ENCODE measurements at places on chromosomes 1 and 21.

- DNase-seq, result no peak
Observed at GRCh38 chr1:110798691-110799256, 74.2 kb upstream of the CD53 start.

GRCh38 chr1:232184561-232185530 lies 445.1 kb downstream of the SIPA1L2 start:
- DNase-seq, result no peak

- DNase-seq, result peak; percentile 97
Observed at GRCh38 chr1:207393610-207394009, 60.5 kb upstream of the CR2 start.

DNA sequence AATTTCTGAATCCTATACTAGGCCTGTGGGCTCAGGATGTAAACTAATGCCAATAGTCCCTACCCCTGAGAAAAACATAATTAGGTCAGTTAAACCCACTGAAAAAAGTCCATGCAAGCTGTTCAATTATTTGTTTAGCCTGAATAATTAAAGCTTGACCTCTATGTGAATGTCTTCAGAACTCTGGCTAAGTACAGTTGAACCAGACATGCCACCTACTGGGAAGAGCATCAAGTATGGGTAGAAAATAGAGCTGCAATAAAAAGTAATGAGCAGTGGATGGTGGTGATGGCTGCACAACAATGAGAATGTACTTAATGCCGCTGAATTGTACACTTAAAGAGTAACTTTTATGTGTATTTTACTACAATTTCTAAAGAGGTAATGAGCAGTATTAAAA lies 23.6 kb upstream of the SLC19A2 start:
- DNase-seq, result no peak

GRCh38 chr1:46001081-46001785 lies 131.2 kb downstream of the PIK3R3 start:
- DNase-seq, result no peak

DNA sequence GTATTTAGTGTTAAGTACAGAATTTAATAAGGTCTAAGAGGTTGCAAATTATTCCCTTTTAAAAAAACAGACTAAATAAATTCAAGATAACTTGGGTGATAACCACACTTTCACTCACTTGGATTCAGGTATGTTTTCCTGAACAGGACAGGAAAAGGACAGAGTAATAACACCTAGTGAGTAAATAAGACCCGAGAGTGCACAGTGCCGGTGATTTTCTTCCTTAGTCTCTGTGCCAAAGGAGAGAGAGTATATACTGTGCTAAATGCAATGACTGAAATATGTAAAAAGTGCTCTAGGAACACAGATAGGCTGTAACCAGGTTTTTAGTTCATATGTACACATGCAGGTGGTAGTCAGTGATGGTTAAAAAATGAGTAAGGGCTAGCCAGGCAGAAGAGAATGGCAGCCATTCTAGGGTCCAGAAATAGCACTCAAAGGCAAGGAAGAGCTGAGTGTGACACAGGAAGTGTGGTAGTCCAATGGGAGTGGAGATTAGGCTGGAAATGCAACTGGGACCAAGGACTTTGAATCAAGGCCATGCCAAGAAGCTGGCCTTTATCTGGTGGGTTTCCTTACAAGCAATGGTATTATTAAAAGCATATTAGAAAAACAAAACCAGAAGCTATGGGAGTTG lies 58.1 kb downstream of the NRIP1 start:
- DNase-seq, result no peak

DNA sequence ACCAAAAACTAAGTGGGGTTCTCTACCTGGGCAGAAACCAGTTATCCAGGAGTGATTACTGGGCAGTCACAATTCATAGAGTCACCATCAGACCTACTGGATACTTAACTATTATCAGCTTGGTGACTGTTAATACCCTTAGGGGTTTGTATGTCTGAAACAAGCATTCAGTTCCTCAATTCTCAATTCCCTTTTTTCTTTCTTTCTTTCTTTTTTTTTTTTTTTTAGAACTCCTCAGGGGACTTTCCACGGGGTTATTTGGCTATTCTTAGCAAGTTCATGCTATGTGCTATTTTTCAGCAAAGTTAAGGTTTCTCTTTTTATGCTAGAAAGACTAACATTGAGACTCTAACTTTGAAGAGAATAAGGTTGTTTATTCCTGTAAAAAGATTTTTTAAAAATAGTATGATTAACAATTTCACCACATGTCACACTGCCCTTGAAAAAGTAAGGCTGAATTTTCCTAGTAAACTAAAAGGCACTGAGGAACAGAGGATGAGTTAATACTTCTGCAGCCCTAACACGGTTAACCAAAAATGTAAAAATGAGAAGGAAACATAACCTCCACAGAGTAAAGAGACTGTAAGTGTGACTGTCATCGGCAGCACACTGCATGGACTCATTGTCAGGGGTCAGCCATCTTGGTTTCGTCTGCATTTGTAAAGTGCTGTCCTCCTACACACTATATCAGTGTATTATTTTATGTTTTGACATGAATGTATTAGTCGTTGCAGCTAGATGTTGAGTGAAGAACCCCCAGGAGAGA lies 310.2 kb downstream of the NTNG1 start:
- DNase-seq, result no peak

DNA sequence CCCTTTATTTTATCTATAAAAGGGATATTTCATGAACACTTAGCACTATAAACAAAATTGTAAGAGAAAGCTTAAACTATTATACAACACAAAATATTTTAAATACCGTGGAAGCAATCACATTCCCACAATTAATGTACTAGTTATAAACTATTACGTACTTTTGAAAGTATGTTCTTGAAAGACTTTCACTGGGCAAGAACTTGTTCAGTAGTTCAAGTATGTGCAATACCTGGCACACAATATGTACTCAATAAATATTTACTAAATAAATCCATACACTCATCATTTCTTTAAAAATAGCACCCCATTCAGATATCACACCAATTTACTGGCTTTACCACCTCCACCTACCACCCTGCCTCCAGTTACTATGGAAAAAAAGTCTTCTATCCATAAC lies 12.6 kb upstream of the FMO2 start:
- no peak for DNase-seq

DNA sequence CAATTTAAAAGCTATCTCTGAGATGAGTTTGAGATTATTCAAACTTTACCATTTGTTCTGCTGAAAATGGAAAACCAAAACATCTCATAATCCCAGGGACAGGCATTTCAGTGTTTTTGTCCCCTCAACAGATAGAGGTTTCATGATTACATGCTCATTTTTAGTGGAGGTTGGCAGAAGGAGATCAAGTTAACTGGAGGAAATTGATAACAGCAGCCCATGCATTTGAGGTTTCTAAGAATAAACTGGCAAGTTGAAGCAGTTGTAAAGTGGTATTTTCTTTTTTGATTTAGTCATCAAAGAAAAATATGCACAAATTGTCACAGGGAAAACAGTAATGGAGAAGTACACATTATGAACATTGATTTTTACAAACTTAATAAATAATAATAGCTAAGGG lies 205.8 kb downstream of the PLA2G4A start:
- DNase-seq, result no peak

DNA sequence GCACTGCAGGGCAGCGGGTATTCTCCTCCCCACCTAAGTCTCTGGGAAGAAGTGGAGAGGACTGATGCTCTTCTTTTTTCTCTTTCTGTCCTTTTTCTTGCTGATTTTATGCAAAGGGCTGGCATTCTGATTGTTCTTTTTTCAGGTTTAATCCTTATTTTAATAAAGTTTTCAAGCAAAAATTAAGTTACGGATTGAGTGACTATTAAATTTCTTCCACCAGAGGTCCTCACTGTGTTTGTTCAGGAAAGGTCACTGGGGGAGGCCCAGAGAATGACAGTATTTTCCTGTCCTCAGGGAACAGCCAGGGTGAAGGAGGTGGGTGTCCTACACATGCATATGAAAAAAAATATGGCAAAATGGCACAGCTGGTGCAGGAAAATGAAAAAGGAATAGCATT lies 4.4 kb upstream of the ELF3 start:
- no peak for DNase-seq

- DNase-seq, result no peak
Observed at GRCh38 chr1:198942466-198942865, 303.6 kb downstream of the PTPRC start.

- DNase-seq, result no peak
Observed at GRCh38 chr1:7896994-7897393, 43.6 kb downstream of the TNFRSF9 start.

DNA sequence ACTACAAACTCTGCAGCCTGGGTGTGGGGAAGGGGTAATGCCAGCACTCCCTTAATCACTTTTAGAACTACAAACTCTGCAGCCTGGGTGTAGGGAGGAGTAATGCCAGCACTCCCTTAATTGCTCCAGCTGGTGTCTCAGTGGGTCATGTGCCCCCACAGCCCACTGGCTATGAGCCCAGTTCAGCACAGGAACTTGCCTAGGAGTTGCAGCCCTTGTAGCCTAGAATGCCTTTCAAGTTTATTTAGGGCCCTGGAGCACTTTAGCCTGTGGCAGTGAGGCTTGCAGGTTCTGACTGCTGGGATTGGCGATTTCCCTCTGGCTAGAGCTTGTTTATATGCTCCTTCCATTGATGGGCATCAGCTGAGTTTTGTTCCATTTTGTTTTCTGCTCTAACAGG lies 17.1 kb downstream of the VN1R5 start:
- no peak for DNase-seq

- no peak for DNase-seq
Observed at GRCh38 chr1:29232387-29232786, 1.7 kb upstream of the MECR start.
